ENCODE measurements at places on chromosomes 7 and 10.

DNA sequence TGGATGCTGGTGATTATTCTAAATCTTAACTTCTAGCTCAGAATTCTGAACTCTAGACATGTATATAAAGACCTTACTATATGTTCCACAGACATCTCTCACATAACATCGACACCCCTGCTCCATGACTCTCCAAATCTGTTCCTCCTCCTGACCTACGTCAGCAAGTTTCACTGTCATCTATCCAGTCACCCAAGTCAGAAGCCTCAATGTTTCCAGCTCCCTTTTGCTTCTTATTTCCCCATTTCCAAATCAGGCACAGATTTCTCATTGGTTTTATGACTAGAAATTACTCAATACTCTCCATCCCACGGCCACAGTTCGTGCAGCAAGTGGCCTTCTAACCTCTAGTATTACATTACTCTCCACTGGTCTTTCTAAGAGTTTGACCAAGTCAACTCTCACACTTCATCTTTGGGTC is 28.5 kb downstream of the EPC1 start:
- DNase-seq: no peak

- no peak for DNase-seq
These were observed 35.2 kb upstream of the NUB1 start for GRCh38 chr7:151306374-151306773.

DNA sequence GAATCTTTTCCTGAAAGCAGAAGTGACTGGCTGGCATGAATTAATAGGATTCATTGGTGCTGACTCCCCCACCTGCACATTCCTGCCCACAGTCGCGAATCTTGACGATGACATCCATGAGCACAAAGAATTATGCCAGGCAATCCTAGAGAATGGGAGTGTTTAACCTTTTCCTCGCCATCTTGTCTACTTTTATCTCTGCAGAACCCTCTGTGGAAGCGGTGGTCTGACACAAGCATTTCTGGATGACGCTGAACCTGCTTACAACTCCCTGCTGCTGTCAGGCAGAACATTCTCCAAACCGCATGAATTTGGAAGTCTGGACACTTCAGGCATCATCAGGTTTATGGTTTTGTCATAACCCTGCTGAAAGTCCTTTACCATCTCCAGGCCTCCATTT is 36.5 kb downstream of the KLF6 start:
- DNase-seq: no peak

DNA sequence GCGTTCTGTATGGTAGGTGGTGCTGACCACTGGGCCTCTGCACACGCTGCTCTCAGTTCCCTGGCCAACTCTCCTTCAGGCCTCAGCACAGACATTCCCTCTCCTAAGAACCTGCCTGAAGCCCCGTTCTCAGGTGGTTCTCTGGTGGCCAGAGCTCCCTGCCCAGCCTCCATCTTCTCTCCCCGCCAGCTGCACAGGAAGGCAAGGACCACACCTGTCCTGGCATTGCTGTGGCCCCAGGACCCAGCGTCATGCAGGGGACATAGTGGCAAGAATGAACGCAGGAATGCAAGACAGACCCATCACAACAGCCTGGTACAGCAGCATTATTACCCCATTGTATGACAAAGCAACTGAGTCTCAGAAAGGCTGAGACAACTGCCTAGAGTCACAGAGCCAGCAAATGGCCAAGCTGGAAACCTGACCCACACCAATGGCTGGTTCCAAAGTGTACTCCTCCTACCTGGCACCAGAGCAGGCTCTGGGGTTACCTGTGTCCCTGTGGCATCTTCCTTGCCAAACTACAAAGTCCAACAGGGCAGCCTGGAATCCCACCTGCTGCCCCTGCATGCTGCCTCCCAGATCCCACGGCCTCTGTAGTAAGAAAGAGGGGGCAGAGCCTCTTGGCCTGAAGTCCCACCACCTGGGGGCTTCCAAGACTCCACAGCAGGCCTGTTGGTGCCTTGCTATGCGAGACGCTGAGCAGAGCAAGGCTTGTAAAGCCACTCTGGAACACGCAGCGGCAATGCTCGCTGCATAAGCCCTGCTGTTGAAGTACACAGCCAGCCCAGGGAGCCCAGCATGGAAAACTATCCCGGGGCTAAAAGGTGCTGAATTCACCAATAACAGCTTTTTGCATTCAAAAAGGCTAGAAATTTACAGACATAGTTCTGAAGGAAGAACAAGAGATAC is 73.3 kb downstream of the CHST15 start:
- no peak for DNase-seq

GRCh38 chr10:113213035-113213434 is 263.0 kb downstream of the TCF7L2 start:
- DNase-seq: no peak

- no peak for DNase-seq
These were observed 14.2 kb upstream of the POR start for GRCh38 chr7:75900617-75901315.

GRCh38 chr7:102463841-102464576 is 654 bp downstream of the ALKBH4 start:
- no peak for DNase-seq

DNA sequence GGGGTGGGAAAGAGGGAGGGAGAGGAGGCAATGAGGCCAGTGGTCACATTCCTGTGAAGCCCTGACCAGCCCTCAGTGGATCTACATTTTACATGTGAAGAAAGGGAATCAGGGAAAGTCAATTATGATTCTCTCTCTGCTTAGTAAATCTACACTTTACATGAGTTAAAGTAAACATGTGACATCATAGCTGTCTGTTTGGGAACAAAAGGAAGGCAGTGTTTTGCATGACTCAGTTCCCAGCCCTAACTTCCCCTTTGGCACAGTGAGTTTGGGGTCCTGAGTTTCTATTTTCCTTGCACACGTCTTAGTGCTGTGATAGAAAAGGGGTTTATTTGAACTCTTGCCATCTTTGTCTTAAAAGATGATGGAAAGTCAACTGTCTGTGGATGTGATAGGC is 615.1 kb downstream of the SDK1 start:
- no peak for DNase-seq

- no peak for DNase-seq
These were observed 13.0 kb upstream of the CHST15 start for GRCh38 chr10:124106241-124106879.

DNA sequence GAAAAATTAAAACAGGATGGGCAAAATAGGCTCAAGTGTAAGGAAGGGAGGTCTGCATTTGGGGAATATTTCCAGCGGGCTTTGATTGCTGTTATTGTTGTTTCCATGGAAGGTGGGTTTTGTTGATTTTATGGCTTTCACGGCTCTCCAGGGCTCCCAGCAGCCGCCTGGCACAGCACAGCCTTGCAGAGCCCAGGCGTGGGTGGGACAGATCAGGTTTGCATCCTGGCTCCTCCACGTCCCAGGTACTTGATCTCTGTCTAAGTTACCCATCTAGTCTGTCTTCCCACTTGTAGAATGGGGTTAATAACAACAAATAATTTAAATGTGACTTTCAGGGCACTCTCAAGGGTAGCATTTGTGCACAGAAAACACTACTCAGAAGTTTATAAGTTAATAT is 45.2 kb downstream of the HTR5A start:
- DNase-seq: no peak

DNA sequence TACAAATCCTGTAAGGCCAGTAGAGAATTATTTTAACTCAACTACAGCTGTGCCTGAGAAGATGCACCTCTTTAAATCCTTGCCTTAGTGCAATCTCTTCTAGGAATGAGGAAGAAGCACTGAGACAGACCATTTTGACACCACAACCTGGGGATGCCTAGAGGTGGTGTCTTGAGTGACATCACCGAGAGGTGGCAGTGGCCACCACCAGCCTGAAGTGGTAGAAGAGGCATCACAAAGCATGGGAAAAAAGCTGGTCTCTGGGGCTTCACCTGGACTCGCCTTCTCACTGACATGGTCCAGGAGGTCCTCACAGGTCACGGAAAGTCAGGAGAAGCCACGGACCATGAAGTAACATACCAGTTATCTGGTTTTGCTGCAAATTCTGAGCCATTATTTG is 99.2 kb upstream of the PDLIM1 start:
- DNase-seq: no peak

- DNase-seq: no peak
These were observed 498.6 kb downstream of the SH2D4B start for GRCh38 chr10:81036257-81036656.

GRCh38 chr10:49255883-49256282 is 43.1 kb upstream of the C10orf71 start:
- no peak for DNase-seq

- no peak for DNase-seq
These were observed 70.2 kb downstream of the NOC3L start for GRCh38 chr10:94292434-94293090.

GRCh38 chr10:14023673-14024328 is 306.9 kb downstream of the FRMD4A start:
- no peak for DNase-seq

GRCh38 chr10:97361537-97361901 is 27.0 kb upstream of the FRAT2 start:
- DNase-seq: no peak

DNA sequence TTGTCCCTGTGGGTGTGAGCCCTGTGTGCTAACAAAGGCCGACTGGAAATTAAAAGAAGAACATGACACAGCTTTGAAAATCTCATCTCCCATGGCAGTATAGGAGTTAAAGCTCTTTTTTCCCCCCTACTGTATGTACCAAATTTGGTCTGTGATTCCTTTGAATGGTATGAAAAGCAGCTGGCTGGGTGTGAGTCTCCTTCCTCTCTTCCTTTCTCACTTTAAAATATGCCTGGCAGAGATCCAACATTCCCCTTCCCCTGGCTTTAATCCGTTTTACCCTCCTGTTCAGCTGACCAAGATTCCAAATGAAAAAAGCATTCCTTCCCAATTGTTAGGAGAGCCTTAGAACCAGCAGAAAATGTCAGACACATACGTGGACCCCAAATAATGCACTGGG is 225.0 kb upstream of the CELF2 start:
- DNase-seq: no peak

DNA sequence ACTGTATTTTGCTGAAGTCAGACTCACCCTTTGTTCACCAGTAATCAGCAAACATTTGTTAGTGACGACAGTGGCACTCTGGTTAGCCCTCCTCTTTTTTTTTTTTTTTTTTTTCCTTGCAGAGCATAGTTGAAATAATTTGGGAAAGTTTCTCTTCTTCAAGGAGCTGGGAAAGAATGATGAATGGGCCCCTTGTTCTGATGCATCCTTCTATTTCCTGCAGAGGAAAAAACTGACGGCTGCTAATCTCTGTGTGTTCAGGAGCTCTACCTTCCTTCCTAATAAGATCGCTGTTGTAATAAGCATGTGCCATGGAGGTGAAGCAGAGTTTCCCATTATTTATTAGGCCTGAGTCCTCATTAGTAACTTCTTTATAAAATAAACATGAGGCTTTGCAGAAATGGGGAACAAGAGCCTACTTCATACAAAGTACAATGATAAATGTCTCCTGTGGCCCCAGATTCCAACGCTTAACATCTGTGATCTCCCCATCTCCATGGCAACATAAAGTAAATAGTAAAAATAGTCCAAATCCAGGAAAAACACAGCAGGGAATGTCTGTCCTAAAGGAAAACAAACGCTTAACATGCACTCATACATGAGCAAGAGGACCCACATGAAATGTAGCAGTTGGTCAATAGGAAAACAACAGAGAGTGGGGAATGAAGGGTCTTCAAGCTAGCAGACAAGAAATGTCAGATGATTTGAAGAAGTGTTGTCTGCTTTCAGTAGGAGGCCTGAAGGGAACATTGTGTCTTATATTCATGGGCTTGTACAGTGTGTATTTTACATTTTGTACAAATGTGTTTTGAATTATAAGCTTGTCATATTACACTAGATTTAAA is 59.1 kb upstream of the CALD1 start:
- DNase-seq: no peak

DNA sequence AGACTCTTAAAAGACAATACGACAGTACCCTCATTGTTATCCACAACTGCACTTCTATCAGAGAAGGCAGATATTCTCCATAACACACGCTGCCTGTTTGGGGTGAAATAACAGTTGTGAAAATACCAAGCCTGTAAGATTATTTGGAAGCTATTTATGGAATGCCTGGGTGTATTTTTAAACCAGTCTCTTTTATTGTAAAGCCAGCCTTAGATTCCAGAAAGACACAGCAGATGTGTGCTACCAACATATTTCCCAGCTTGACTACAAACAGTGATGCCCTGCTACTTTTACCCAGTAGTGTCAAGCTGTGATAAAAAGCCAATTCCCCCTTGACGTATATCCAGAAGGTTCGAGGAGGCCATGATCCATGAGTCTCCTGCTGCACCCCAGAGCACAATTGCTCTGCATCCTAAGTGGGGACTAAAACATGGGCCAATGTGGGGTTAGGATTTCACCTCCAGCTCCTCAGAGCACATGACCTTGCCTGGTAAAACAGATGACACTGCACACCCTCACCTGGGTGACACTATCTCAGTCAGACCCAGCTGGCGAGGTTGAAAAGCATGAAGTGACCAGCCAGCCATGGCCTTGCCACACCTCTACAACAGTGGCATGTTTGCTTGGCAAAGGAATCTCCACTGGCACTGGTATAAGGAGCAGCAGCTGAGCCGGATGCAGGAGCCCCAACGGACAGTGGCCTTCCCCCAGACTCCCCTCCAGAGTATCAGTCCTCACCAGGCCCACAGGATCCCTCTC is 62.2 kb downstream of the GFRA1 start:
- no peak for DNase-seq

GRCh38 chr10:80170641-80171040 is 34.7 kb downstream of the ANXA11 start:
- no peak for DNase-seq

GRCh38 chr7:108234281-108234680 is 104.1 kb upstream of the LAMB4 start:
- DNase-seq: no peak

DNA sequence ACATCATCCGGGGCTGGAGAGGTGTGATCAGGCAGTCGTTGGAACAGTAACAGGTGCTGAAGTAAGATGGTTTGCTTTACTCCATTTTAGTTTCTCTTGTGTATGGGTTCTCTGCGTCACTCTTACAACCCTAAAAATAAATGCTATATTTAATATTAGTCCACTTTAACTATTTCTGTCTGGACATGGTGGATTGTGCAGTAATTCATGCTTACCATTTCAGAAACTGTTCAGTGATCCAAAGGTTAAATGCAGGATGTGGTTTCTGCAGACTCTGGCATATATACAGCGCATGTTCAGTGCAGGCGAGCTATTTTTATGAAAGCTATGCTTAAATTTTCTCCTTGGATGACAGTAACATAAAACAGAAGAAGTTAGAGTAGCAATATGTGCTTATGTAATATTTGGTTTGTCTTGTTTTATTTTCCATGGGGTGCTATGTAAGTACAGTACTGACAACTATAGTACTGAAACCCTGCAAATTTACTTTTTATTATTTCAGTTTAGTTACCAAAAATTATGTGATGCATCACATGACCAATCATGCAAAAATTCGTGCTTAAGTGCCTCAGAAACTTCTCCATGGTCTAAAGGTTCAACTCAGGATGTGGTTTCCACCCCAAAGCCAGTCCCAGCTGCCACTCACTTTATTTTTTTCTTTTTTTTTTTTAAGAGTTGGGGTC is 46.6 kb upstream of the GRID1 start:
- DNase-seq: no peak

DNA sequence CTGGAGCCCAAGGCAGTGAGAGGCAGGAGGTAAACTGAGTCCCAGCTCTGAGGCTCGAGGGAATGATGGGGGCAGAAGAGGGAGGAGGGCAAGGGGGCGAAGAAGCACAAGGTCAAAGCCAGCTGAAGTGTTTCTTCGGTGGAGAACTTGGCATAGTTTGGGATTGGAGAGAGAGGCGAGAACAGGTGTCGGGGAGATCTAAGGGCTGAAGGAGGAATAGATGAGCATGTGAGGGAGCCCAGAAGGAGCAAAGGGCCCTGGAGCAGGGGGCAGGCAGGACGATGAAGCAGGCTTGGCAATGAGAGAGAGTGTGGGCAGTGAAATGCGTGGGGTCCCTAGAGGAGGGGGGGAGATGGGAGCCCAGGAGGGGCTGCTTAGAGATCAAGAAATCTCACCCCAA is 35.9 kb downstream of the SH3PXD2A start:
- no peak for DNase-seq

Measured in left renal cortex interstitium (tissue), 4 donors.